ENCODE measurements at places on chromosomes 12 and 14.

- DNase-seq, result no peak
These were observed 5.1 kb upstream of the MAGOHB start for GRCh38 chr12:10618338-10618987.

- DNase-seq, result no peak
These were observed 924 bp upstream of the MANSC1 start for GRCh38 chr12:12350868-12351463.

GRCh38 chr14:106419376-106419965 lies 893.1 kb downstream of the TMEM121 start:
- DNase-seq, result no peak

DNA sequence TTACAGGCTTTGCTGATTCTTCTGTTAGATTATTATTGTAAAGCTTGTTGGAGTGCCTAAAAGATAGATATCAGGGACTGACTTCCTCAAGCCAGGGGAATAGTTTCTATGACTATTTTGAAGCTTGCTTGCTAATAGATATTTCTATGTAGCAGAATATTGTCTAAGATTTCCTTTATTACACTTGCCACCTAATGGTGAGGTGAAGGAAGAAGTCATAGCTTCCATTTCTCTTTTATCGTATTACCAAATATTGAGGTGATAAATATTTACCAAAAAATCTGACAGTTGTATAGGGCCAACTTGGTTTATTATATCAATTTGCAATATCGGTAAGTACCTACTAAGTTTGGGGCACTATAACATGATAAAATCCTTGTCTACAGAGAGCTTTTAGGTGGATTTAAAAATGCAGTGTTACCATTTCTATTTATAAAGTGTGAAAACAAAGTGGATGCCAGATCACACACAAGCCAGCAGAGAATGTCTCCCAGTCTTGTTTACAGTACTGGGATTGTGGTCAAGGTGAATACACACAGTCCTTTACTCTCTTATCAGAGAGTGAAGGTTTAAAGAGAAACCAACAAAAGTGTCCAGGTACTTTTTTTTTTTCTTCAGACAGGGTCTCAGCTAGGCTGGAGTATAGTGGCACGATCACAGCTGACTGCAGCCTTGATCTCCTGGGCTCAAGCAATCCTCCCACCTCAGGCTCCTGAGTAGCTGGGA lies 137.9 kb downstream of the IGF1 start:
- no peak for DNase-seq

DNA sequence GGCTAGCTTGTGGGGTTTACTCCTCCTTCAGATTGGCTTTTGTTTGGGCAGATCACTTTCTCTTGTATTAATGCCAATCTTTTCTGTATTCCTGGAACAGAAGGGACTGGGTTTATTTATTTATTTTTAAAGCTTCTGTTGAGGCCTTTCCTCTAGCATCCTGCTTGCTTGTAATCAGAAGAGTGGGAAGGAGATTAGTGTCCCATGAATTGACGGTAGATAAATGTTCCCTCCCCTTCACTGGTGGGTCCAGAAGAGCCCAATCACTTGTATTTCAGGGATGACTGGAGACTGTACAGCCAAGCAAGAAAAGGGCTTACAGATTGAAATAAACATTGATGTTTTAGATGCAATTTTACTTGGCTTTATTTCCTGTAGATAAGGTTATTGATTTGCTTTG lies 71.0 kb downstream of the LIN52 start:
- DNase-seq, result no peak
